ENCODE measurements at places on chromosomes 11 and 22.
A peak's percentile ranks its signal among the peaks of the same experiment; 100 is the strongest.

GRCh38 chr22:31730344-31730711, 19.6 kb downstream of the PRR14L start:
- no peak for DNase-seq

DNA sequence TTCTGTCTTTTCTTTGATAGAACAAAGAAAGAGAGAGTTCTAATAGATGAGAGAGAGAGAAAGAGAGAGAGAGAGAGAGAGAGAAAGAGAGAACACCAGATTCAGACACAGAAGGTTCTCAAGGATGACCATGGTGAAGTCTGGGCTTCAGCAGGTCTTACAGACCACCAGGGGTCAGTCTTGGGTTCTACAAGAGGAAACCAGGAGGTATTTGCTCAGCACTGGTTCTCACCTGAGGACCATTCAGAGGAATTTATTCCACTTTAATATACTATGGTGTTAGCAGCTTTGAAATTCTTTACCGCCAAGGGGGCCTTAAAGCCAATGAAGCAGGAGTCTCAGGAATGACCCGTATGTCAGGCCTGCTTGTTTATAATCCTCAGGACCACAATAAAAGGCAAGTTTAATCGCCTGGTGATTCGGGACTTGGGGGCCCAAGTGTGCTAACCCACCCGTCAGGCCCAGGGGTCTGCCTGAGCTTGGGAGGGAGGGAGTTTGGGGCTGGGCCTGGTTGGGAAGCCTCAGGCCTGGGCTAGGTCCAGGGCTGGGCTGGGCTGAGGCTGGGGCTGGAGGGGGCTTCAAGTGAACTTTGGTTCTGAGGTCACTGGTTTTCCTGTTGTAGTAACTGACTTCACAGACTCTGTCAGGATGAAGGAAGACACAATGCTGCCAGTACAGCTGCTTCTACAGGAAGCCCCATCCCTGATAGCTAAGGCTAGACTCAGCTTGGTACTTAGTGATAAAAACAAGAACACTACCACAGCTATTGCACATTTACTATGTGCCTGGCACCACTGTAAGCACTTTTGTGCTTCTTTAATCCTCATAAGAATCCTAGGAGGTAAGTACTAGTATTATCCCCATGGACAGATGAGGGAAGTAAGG, 179.2 kb upstream of the ZBED5 start:
- DNase-seq: peak; percentile 32

GRCh38 chr11:95148406-95148805, 58.8 kb downstream of the ENDOD1 start:
- DNase-seq: no peak

DNA sequence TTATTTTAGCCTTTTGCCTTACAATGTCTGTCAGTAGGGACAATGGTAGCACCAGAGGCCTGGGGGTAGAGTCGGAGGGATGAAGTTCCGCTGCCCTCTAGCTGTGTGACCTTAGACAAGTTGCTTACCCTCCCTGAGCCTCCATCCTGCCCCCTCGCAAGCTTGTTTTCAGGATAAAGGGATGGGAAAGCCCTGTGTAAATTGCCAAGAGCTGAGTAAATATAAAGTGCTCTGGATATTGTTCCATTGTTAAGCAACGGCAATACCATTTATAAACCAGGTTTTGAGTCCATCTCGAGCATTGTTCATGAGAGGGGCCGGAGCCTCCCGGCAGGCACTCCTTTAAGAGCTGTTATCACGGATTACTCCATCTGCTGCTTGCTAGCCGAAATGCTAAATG, 72.9 kb downstream of the ZBTB16 start:
- DNase-seq: no peak

- no peak for DNase-seq
These were observed 35.3 kb downstream of the IL18 start for GRCh38 chr11:112128483-112129121.

DNA sequence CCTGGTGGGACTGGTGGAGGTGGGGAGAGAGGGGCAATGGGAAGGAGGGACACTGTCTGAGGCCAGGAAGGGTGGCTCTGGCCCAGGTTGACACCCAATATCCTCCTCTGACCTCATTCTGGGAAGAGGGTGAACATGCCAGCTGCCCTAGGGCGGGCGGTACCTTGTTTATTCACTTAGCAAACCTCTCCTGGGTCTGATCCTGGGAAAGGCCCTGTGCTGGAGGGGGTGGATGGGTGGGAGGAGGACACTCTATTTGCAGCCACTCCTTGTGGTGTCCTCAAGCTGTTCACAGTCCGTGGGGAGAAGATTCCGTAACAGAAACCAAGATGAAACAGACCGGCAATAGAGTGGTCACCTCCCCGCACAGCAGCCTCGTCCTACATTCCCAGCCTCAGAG, 49.7 kb upstream of the EIF3D start:
- no peak for DNase-seq

DNA sequence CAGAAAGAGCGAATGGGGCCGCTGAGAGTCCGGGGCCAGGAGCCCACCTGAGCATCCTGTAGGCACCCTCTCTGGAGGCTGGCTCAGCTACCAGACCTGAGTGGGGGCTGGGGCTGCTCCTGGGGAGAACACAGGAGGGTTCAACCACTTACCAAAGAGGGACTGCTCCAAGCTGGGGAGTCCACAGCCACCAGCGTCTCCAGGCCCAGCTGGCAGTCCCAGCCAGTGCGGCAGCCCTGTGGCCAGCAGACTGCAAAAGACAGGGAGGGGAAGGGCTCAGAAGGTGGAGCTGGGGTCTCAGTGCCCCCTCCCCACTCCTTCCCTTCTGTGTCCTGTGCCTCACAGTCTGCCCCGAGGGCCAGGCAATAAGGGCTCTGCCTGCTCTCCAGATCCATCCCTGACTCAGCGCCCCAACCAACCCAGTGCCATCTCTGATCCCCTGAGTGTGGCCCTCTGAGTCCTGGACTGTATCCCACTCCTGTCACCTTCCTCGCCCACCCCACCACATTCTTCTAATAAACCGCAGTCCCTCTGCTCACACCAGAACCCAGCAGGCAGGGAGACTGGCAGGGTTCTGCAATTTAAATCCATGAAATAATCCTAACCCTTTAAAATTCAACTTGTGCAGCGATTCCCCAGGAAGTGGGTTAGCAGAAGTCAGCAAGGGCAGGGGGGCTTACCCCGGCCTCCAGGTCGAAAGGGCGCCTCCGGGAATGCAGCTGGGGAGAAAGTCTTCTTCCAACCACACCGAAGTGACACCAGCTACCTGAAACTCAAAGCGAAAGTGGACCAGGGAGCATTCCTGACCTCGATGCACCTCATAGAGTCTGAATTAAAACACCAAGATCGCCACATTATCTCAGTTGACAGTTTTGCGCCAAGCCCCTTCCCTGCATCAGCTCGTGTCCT, 13.3 kb downstream of the CHST1 start:
- DNase-seq: no peak

GRCh38 chr11:64028398-64029115, 7.2 kb upstream of the FLRT1 start:
- no peak for DNase-seq

DNA sequence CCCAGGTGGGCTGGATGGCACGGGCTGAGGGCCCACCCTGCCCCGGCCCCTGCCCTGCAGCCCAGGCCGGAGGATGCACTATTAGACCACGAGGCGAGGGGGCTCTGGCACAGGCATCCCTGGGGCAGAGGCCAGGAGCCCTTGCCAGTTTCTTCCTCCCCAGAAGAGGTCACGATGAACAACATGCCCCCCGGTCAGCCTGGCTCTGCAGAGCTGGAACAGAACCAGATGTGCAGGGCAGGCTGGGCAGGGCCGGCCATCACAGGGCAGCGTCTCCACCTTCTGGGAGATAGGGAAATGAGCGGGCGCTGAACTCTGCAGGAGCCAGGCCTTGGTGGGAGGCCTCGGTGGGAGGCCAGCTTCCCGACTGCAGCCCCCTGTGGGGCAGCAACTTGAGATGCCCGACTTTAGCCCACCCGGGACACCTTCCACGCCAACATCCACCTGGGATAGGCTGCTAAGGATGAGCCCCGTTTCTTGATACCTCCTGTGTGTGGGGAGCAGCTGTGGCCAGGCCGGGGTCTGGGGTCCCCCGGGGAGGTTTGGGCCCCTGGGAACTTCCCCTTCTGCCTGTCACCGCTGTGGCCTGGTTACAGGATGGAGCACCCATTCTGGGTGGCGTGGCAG, 21.8 kb upstream of the GNB1L start:
- no peak for DNase-seq

DNA sequence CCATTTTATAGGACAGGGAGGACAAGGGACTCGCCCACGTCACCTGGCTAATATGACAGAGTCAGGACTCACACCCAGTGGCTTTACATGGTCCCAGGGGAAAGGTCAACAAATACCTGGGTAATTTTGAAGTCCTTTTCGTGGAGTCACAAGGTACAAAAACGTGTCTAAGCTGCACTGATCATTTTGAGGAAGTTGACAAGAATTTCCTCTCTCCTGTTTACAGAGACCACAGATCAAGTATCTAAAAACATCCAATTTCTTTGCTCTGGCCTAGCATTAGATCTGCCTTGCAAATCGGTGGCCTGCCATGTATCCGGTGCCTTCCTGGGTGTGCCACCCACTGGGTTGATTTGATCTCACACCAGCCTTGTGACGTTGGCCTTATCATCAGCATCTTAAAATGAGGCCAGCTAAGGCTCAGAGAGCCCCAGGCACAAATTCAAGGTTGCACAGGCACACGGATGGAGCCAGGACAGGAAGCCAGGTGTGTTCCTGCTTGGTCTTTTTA, 17.6 kb downstream of the GDPD5 start:
- DNase-seq: no peak
